Right kidney (tissue), 9 donors: ENCODE measurements at places on chromosomes 16 and 17.
A peak's percentile ranks its signal among the peaks of the same experiment; 100 is the strongest.

GRCh38 chr16:51167170-51167895 is 16.3 kb upstream of the SALL1 start:
- no peak for DNase-seq

- no peak for DNase-seq
Measured at GRCh38 chr16:6517020-6517720, 815.5 kb upstream of the RBFOX1 start.

DNA sequence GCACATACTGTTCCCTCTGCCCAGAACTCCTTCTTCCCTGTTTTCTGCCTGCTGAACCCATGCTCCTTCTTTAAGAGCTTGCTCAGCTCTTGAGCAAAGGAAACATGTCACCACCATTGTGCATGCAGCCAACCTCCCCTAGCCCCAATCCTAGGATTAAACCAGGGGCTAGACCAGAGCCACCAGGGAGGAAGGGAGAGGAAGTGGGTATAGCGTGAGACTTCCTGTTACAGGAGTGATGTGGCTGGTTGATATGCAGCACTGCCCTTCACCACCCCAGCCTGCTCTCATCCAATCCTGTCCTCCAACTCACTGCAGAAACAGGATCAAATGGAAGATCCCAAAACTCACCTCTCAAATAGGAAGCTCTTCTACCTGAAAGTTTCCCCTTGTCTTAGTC is 67.1 kb upstream of the CDH5 start:
- no peak for DNase-seq

- no peak for DNase-seq
Measured at GRCh38 chr17:17856386-17856785, 19.6 kb upstream of the SREBF1 start.

GRCh38 chr17:44024853-44025252 is 10.1 kb upstream of the TMEM101 start:
- no peak for DNase-seq

DNA sequence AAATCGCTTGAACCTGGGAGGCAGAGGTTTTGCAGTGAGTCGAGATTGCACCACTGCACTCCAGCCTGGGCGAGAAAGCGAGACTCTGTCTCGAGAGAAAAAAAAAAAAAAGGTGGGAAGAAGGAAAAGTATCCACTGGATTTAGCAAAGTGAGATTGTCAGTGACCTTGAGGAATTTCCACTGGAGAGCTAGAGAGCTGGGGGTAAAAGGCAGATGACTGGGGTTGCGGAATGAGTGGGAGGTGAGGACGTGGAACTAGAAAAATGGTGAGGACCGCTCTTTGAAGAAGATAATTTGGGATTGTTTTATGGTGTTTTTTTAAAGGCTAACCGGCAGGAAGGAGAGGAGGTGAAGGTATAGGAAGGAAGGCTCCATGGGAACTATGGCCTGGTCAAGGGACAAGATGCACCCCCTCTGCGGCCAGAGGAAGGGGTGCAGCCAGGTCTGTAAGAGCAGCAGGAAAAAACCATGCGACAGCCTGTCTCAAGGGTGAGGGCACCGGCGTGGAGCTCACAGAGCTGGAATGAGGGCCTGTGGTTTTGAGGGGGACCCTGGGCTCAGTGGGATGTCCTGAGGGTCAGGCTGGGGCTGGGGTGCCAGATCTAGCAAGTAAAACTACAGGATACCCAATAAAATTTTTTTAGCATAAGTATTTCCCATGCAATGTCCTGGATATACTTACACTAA is 694 bp upstream of the MLST8 start:
- DNase-seq, result peak; percentile 39

DNA sequence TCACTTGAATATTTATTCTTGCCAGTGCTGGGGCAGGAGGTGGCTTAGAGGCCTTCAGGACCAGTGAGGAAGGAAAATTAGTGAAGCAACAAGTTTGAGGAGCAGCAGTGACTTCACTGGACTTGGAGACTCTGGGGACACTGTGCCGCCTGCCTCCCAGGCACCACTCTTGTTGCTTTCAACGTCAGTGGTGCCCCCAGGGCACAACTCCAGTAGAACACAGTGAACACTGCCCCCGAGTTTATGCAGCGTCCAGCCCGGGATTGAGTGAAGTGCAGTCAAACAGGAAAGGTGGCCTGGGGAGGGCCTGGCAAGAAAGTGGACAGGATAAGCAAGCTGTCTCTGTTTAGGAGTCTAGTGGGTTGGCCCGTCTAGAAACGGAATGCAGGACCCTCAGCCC is 24.4 kb upstream of the NAT9 start:
- DNase-seq, result no peak

GRCh38 chr17:67649891-67650290 is 67.8 kb upstream of the NOL11 start:
- DNase-seq, result no peak

- DNase-seq, result peak; percentile 98
Measured at GRCh38 chr16:89720813-89721545, at the start of the genes VPS9D1 and ZNF276. VPS9D1 (minus strand) TSS chr16:89720898; CDS start chr16:89720861, 37 bp downstream. ZNF276 (plus strand) TSS chr16:89721537; CDS start chr16:89721641, 104 bp downstream.

GRCh38 chr16:7458144-7458543 is 125.5 kb downstream of the RBFOX1 start:
- DNase-seq, result no peak

GRCh38 chr17:70771804-70772386 is 602.6 kb downstream of the KCNJ2 start:
- no peak for DNase-seq

GRCh38 chr17:77577491-77577890 is 381.0 kb upstream of the TNRC6C start:
- DNase-seq, result no peak

DNA sequence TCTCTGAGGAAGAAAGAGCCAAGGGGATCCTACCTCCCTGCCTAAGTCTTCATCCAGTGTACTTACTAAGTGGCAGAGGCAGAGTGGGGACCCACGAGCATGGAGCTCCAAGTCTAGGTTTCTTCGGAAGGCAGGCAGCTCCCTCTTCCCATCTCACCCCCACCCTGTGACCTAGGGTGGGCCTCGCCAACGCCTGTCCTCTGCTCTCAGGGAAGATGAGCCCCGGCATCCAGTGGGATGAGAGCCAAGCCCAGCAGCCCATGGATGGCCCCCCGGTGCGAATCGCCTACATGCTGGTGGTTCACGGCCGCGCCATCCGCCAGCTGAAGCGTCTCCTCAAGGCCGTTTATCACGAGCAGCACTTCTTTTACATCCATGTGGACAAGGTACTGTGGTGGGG is 8.3 kb downstream of the XYLT2 start:
- no peak for DNase-seq

DNA sequence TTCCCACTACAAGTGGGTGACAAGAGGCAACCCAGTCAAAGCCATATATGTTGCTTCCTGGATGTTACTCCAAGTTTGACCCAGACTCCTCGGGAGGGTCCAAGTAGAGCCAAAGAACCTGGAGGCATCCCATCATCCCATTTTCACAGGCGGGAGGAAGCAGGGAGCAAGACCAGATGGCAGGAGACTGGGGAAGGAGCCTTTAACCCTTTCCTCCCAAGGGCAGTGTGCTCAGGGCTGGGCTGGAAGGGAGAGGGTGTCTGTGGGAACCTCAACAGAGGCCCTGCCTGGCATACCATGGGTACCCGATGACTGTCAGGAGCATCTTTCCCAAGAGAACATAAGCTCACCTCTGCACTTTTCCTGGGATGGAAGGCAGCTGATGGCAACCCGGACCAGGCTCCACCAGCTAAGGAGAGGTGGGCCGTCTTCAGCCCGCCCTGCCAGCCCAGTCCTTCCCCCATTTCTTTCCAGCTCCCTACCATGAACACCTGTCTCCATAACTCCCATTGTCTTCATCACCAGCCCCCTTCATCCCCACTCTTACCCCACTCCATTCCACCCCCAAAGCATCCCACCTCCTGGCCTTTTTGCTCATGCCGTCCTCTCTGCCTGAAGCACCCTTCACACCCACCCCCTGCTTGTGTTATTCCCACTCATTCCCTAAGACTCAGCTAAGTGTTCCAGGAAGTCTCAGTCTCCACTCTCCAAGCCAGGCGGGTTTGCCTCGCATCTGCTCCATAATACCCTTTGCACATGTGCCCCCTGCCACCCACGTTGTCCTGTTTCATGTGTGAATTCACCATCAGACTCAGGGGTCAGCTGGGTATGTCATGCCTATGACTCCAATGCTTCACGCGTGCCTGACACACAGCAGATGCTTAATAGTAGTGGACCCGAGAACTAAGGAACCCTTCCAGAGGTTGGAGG is 5.9 kb upstream of the SLC16A5 start:
- DNase-seq, result no peak

GRCh38 chr17:78408476-78409050 is 30.1 kb downstream of the PGS1 start:
- no peak for DNase-seq

DNA sequence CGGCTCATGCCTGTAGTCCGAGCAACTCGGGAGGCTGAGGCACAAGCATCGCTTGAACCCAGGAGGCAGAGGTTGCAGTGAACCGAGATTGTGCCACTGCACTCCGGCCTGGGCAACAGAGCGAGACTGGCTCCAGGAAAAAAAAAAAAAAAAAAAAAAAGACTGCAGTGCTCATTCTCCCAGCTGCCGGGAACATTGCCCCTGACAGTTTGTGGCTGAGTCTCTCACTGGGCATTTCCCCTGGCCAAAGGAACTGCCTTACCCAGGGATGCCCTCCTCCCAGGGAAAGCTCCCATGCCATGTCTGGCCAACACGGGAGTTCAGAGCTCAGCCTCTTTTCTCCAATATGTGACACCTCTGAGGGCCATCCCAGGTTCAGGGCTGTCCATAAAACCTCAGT is 21.3 kb upstream of the USP10 start:
- DNase-seq, result no peak

- DNase-seq, result no peak
Measured at GRCh38 chr16:12837291-12837690, 33.6 kb upstream of the CPPED1 start.

DNA sequence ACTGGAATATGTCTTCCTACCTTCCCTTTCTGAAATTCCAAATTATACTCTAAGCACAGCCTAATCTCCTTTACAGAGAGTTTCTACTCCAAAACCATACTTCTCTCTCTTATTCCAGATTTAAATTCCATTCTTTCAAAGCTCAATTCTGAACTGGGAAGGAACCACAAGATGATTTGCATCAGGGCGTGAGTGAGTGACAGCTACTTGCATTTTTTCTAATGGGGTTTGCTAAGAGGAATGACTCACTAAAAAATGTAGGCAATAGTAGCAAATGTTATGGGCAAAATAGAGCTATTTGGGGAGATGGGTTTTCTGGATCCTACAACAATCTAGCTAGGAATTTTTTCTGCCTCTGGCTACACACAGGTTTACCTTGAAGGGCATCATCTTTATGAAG is 244.6 kb upstream of the PSMD7 start:
- no peak for DNase-seq

DNA sequence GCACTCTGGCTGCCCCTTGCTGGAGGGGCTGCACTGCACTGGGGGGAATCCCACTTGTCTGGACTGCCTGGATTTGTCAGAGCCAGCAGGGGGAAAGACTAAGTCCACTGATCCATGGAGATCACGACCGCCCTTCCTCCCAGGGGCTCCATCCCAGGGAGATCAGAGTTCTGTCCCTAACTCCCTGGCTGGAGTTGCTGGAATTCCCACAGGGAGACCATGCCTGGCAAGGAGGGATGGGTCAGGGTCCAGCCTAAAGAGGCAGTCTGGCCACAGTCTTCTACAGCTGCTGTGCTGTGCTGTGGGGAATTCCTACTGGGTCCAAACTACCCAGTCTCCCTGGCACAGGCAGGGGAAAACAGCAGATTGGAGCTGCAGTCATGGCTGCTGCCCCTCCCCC is 311.9 kb downstream of the ZFHX3 start:
- DNase-seq, result no peak

DNA sequence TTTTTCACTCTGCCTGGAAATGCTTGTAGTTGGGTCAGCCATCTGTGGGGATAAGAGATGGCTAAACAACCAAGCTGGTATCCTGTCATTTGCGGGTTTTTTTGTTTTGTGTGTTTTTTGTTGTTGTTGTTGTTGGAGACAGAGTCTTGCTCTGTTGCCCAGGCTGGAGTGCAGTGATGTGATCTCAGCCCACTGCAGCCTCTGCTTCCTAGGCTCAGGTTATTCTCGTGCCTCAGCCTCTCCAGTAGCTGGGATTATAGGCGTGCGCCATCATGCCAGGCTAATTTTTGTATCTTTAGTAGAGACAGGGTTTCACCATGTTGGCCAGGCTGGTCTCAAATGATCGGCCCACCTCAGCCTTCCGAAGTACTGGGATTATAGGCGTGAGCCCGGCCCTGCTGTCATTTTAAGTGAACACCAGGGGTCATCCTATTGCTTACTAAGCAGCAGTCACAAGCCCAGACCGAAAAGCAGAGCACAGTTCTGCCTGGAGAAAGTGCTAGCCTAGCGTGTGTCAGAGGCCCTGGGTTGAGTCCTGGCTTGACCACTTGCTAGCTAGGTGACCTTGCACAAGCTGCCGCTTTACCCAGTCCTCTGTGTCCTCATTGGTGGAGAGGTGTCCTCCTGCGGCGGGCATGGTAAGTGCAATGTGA is 4.6 kb downstream of the SMCR8 start:
- peak; percentile 16 for DNase-seq

DNA sequence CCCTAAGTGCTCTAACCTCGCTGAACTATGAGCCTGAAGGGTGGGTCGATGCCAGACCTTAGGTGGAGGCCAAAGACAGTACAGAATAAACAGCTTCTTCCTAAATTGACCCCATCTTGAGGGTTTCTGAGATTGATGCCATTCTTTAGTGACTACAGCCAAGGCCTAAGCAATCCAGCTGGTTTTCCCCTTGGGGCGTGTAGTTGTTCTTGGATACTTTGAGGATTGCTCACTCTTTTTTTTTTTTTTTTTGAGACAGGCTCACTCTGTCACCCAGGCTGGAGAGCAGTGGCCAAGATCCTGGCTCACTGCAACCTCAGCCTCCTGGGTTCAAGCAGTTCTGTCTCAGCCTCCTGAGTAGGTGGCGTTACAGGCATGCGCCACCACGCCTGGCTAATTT is 2.0 kb downstream of the OVCA2 start:
- no peak for DNase-seq

DNA sequence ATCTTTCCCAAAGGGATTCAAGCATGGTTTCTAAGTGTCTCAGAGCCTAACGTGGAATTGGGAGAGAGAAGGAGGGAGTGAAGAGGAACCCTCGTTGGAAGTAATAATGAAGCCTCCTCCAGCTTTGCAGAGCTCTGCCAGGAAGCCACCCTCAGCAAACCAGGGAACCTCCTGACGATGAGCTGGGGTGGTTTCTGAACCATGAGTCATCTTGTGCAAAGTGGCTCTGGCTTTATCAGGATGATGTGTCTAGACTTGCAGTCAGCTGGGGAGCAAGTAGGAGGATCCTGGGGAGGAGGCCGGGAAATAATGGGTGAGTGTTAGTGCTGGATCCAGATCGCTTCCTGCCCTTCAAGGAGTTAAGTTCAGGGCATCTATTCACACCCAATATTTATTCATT is 191.7 kb upstream of the RBFOX1 start:
- DNase-seq, result no peak

GRCh38 chr16:57993438-57993837 is 7.0 kb downstream of the ZNF319 start:
- no peak for DNase-seq

DNA sequence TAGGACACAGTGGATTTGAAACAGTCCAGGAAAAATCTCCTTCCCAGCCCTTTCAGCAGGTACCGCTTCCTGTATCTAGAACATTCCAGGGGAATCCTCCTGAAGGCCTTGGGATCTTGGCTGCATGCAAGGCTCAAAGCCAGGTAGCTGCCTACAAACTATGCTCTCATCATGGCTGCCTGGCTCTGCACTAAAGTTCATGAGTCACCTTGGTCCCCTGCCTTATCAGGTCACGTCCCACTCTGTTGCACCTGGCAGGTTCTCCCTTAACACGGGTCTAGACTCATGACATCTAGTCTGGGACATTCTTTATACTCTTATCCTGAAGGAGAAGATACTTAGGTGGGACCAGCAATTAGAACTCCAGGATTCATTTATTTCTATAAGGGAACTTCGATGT is 15.8 kb downstream of the FA2H start:
- DNase-seq, result no peak

GRCh38 chr16:75380870-75381269 is 52.4 kb downstream of the CFDP1 start:
- no peak for DNase-seq
